ENCODE measurements at places on chromosomes 2 and 18. TPM values are rescaled to one million over a fixed set of nuclear protein-coding genes. Genes with fewer than 3 reads are reported as not detected.

DNA sequence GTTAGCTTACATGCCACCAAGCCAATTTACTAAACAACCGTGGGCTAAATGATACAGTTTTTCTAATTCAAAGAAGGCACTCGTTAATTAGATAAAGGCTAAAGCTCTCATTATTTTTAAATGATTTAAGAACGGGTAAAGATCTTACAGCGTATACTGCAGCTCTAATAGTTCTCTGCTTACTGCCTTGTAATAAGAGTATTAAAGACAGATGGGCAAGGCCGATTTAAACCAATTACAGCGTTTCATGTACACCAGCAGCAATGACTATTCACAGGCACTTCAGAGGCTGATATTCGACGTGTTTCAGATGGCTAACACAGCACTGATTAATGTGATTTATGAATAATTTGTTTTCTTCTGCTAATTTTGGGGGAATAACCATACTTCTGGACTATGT, 259.3 kb downstream of the ZNF407 start:
- no peak for DNase-seq

Gene INPP1
- 18.8 TPM for total RNA-seq

DNA sequence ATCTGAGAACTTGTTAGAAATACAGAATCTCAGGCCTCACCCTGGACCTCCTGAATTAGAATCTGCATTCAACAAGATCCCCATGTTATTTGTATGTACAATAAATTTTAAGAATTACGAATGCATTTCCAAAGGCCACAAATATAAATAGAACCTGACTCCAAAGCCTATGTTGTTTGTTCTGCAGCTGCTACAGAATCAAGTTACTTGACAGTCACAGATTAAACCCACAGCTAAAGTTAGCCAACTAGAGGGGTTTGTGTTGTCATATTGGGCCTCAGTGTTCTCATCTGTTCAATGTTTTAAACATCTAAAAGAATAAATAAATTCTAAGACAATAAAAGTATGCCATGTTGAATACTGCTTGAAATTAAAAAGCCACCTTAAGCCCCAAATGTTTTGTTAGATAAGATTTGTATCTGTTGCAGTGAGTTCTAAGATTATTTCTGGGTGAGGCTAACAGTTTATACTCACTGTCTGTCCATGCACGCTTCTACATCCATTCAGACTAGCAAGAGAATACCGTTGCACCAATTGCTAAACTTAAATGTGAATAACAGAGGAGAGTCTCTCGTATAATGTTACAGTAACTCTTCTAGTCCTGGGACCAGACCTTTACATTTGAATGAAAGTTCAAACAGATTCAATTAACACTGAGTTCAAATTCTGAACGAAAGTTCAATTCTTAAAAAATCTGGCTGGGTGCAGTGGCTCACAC, 200.4 kb downstream of the MEMO1 start:
- no peak for DNase-seq

DNA sequence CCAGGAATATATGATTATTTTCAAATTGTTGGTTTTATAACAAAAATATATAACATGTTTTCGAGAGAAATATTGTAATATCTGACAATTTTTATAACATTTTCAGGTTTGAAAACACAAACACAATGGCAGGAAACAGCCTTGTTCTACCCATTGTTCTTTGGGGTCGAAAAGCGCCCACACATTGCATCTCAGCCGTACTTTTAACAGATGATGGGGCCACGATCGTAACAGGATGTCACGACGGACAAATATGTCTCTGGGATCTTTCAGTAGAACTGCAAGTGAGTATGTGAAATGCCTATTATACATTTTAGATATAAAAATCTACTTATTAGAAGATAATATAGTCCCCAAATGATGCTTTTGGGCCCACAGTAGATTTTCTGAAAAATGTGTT, 21.2 kb downstream of the WDR7 start:
- DNase-seq = no peak
